H54 (cell line): ENCODE measurements at places on chromosomes 3 and 15.
A peak's percentile ranks its signal among the peaks of the same experiment; 100 is the strongest.

- DNase-seq: no peak
Observed at GRCh38 chr3:70743754-70744153, 431.3 kb upstream of the MDFIC2 start.

- DNase-seq: no peak
Observed at GRCh38 chr3:172257648-172258400, 190.4 kb downstream of the GHSR start.

DNA sequence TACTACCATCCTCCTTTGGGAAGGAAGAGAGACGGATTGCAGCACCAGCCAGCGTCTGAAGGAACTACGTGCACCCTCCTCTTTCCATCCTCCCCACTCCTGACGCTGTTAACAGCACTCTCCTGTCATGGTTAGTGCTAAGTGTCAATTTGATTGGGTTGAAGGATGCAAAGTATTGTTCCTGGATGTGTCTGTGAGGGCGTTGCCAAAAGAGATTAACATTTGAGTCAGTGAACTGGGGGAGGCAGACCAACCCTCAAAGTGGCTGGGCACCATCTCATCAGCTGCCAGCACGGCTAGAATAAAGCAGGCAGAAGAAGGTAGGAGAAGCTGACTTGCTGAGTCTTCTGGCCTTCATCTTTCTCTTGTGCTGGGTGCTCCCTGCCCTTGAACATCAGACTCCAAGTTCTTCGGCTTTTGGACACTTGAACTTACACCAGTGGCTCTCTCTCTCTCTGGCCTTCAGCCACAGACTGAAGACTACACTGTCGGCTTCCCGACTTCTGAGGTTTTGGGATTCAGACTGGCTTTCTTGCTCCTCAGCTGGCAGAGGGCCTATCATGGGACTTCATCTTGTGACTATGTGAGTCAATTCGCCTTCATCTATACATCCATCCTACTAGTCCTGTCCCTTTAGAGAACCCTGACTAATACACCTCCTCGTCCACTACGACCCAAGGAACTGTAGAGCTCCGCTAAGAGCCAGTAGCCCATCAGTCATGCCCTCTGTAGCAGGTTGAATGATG, 128.2 kb upstream of the HES1 start:
- DNase-seq: no peak

GRCh38 chr3:113254171-113254947, 43.0 kb downstream of the BOC start:
- DNase-seq: no peak

GRCh38 chr15:59918994-59919951, 84.8 kb upstream of the FOXB1 start:
- DNase-seq: peak; percentile 23

- no peak for DNase-seq
Observed at GRCh38 chr15:84823282-84823878, 6.2 kb downstream of the ALPK3 start.

GRCh38 chr15:70856884-70857561, 3.1 kb upstream of the LARP6 start:
- DNase-seq: peak; percentile 74

DNA sequence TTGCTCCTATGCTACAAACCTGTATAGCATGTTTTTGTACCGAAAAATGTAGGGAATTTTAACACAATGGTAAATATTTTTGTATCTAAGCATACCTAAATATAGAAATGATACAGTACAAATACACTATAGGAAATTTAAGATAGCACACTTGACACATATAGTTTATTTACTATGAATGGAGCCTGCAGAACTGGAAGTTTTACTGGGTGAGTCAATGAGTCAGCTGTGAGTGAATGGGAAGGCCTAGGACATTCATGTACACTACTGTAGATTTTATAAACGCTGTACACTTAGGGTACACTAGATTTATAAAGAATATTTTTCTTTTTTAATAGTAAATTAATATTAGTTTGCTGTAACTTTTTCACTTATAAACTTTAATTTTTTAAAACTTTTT, 707.7 kb upstream of the EPHA6 start:
- no peak for DNase-seq

- no peak for DNase-seq
Observed at GRCh38 chr3:120098710-120099109, 4.5 kb upstream of the GSK3B start.

DNA sequence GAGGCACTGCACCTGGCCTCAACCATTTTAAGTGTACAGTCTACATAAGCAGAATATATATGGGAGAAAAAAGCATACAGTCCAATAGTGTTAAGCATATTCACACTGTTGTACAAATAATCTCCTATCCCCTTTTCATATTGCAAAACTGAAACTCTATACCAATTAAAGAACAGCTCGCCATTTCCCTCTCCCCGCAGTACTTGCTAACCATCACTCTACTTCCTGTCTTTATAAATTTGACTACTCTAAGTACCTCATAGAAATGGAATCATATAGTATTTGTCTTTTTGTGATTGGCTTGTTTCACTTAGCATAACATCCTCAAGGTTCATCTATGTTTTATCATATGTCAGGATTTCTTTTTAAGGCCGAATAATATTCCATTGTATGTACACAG, 21.6 kb upstream of the TASOR start:
- DNase-seq: no peak

GRCh38 chr3:83938491-83938890, 1020.3 kb upstream of the CADM2 start:
- DNase-seq: no peak

- DNase-seq: no peak
Observed at GRCh38 chr15:72840114-72840513, 56.6 kb upstream of the ADPGK start.

- no peak for DNase-seq
Observed at GRCh38 chr15:85955501-85956391, 123.9 kb upstream of the AGBL1 start.

DNA sequence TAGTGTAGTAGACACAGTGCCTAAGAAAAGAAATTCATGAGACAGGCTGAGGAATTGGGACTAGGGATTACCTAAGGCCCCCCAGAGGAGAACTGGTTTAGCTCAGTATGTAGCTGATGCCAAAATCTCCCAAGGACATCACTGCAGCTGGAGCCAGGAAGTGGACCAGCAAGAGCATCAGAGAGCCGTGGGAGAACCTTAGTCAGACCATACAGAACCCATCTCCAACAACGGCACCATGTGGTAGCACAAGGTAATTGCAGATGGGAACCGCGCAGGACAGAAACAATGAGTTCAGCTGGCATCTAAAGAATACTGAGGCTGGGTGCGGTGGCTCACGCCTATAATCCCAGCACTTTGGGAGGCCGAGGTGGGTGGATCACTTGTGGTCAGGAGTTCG, 81.7 kb downstream of the WNT5A start:
- peak; percentile 9 for DNase-seq

- DNase-seq: no peak
Observed at GRCh38 chr3:33886015-33886414, 87.6 kb downstream of the PDCD6IP start.

DNA sequence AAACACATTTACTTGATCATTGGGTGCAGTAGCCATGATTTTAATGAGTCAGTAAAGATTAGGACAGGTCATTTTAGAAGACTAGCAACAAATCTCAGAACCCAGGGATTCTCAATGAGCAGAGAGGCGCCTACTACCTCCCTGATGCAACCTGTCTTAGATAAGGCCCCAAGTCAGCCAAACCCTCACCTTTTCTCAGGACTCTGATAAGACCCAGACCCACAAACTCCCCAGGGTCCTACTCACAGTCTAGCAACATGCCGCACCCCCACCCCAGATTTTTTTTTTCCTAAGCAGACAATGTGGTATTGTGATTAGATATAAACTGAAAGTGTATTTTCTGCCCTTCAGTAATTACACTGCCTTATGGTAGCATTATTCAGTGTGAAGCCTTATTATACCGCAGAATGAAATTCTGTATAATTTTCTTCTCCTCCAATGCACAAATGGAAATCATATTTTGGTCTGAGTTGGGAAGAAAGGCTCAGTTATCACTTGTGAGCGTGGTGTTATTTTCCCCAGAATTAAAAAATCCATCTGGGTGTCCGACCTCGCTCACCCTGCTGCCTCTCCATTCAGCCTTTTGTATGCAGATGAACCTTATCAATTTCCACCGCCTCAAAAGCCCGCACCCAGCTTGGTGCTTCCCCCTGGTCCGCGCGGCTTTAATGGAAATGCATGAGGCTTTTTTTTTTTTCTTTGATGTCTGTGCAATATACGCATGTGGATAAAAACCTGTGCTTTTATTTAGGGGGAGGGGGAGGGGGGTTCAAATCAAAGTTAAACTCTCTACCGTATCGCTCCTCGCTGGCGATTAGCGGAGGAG, 122.0 kb upstream of the SOX14 start:
- no peak for DNase-seq

DNA sequence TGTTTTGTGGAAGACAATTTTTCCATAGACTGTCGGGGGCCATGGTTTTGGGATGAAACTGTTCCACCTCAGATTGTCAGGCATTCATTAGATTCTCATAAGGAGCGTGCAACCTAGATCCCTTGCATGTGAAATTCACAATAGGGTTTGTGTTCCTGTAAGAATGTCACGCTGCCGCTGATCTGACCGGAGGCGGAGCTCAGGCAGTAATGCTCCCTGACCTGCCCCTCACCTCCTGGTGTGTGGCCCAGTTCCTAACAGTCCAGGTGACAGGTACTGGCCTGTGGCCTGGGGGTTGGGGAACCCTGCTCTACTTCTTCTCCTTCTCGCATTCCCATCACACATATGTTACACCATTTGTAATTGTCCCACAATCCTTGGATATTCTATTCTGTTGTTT, 11.0 kb downstream of the CHRNA7 start:
- DNase-seq: no peak

- DNase-seq: no peak
Observed at GRCh38 chr3:184491867-184492615, 69.5 kb upstream of the EPHB3 start.

DNA sequence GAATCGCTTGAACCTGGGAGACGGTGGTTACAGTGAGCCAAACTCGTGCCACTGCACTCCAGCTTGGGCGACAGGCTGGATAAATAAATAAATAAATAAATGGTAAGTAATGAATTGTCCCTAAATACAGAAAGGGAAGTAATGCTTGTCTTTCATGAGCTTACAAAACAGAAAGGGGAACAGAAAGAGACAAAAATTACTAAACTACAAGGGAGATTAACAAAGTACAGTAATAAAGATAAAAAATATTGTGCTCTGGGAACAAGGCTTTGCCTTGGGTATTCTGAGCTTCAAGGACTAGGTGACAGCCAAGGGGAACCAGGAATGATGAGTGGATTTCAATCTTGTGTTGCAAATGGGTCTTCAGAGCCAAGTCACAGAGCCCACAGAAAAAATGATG, 9.2 kb upstream of the HLTF start:
- DNase-seq: no peak

DNA sequence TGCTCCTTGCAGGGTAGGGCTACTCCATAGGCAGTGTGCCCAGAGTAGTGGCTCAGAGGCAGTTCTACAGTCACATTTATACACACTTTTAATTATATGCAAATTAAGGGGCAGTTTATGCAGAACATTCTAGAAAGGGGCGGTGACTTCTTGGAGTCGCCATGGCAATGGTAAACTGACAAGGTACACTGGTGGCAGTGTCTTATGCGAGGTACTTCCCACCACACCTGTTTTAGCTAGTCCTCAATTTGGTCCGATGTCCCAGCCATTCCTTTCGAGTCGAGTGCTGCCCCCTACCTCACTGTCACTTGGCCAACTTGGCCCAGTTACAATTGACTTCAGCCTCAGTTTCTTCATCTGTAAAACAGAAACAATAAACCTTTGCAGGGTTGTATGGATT, 3.8 kb upstream of the IRAK2 start:
- DNase-seq: no peak

- DNase-seq: peak; percentile 12
Observed at GRCh38 chr3:24678421-24678865, 183.8 kb upstream of the THRB start.

GRCh38 chr3:195692781-195693427, 27.9 kb upstream of the MUC20 start:
- DNase-seq: no peak

GRCh38 chr3:176919836-176920765, 277.2 kb downstream of the TBL1XR1 start:
- DNase-seq: no peak

DNA sequence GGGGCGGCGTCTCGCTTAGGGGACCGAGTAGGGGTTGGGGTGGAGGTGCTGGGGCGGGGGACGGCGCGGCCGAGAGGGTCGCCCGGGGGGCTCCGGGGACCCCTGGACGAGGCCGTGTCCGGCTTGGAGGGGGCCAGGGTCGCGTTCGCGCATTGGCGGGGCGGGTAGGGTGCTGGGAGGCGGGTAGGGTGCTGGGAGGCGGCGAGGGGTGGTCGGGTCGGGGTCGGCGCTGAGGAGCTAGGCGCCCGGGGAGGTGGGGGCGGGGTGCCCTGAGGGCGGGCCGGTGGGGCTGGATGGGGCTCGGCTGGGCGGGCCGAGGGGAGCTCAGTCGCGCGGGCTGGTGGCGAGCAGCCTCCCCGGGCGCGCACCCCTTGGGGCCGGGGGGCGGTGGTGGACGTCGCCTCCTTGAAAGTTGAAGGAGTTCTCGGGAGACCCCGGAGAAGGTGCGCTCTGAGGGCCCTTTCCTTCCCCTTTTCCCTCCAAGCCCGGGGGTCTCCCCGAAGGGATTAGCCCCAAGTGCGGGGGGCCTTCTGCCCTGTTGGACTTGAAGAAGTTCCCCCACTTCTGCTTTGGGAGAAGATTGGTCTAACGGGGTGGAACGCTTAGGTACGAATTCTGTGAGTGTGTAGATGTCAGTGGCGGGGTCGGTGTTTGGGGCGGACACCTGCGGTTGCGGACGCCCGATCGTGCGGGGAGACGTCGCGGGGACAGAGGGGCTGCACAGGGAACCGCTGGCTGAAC, 543 bp downstream of the MEF2A start:
- DNase-seq: no peak

- DNase-seq: no peak
Observed at GRCh38 chr3:113166357-113166718, 45.0 kb upstream of the BOC start.

DNA sequence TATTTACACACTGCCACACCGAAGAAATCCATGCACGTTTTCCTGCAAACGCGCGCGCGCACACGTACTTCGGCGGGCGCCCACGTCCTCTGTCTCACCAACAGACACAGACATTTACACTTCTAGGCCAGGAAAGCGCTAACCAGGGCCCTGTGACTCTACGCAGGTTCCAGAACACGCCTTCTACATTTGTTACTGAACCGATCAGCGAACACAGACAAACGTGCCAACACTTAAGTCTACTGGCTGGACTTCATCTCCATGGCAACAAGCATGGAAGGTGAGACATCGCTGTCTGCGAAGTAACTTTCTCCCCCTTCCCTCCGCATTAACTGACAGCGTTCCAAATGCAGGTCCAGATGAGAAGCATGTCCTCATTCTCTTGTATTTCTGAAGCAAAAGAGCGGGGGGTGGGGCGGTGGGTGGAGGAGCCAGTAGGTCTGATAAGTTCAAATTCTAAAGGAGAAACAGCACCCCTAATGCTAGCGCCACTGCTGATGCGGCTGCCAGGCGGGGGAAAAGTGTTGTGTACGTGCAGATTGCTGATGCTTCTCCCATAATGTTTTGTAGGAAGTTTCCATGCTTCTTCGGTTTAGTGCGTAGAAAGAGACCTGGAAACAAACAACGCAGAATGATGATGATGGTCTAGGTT, at the start of gene CTXN2:
CTXN2 (plus strand) TSS at position 92 of the 652 bp plus-strand sequence. CDS start 9,636 bp downstream, outside the sequence.
- DNase-seq: no peak
